ENCODE measurements at places on chromosomes 3 and 15. TPM values are rescaled to one million over a fixed set of nuclear protein-coding genes. Genes with fewer than 3 reads are reported as not detected.

Gene CPLX3
- total RNA-seq: 1.6 TPM

Gene CCR9
- 0.16 TPM for total RNA-seq

Gene ZDHHC23
- total RNA-seq: 12.2 TPM

Gene P2RY13
- total RNA-seq: 3.6 TPM

Gene ZNF501
- total RNA-seq: 26.8 TPM

Gene KBTBD13
- total RNA-seq: not detected

Gene MYEF2
- total RNA-seq: 158 TPM

DNA sequence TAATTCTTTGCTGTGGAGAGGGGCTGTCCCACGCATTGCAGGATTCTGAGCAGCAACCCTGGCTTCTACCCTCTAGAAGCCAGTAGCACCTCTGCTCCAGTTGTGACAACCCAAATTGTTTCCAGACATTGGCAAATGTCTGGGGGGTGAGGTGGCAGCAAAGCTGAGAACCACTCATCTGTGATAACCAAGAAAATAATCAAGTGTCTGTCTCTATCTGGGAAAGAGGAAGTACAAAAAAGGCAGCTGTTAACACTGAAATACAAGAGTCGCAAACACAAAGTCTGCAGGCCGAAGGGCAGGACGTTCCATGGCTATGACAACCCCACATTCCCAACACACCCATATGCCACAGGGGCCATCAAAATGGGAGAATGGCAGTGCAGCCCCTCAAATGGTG, 42.2 kb upstream of the GNB5 start:
- DNase-seq: no peak

DNA sequence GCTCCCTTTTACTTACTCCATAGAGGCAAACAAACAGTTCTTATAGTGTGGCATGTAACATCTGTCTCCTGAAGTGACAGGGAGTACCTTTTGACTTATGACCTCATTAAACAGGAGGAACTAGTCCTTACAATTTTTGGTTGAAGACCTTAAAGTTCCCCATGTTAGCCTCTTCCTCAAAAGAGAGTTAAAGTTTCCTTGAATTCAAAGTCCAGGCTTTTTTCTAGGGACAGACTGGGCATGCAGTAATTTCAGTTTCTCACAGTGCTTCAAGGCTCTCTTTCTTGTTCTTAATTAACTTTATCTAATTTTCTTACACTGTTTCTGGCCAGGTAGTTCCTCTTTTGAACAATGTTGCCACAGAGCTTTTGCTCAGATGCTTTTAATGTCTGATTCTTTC, 12.1 kb downstream of the GOLM2 start:
- no peak for DNase-seq

- DNase-seq: no peak
These were observed 520 bp downstream of the MESD start for GRCh38 chr15:80989081-80989517.

GRCh38 chr3:175983379-175983778, 1124.2 kb downstream of the NAALADL2 start:
- no peak for DNase-seq

GRCh38 chr3:46669191-46669999, 24.1 kb downstream of the ALS2CL start:
- DNase-seq: no peak

DNA sequence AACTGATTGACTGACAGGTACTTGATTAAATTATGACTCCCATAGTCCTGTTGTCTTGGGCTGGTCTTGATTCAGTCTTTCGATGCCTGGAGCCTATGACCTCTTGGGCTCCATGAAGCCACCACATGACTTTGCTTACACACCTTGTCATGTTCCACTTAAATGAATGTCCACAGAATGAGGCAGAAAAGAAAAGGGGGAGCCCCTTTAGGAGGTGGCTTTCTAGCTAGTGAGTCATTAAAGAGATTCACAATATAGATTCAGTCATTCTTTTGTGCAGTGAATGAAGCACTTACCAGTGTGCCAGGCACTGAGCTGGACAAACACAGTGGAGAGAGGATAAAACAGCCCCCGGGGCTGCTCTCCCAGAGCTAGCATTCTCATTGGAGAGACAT, 17.1 kb downstream of the VIPR1 start:
- DNase-seq: no peak

DNA sequence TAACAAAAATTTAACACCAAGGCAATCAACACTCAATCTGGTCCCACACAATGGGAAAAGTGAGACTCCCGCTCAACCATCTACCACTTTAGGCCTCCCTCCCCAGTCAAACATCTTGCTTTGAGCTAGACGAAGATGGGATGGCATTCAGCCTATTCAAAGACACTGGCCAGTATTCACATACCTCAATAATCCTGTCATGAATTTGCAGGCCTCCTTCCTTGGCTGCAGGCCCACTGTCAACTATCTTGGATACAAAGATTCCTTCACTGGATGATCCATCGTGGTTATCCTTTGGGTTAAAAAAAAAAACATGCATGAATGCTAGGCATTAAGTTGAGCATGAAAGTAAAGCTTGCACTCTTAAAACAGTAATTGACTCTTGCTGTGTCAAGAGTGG, 22.6 kb downstream of the PDZRN3 start:
- DNase-seq: no peak

- no peak for DNase-seq
These were observed 9.8 kb downstream of the RAB27A start for GRCh38 chr15:55279746-55280351.

- no peak for DNase-seq
These were observed 187.2 kb downstream of the OSBPL10 start for GRCh38 chr3:31793821-31794220.

DNA sequence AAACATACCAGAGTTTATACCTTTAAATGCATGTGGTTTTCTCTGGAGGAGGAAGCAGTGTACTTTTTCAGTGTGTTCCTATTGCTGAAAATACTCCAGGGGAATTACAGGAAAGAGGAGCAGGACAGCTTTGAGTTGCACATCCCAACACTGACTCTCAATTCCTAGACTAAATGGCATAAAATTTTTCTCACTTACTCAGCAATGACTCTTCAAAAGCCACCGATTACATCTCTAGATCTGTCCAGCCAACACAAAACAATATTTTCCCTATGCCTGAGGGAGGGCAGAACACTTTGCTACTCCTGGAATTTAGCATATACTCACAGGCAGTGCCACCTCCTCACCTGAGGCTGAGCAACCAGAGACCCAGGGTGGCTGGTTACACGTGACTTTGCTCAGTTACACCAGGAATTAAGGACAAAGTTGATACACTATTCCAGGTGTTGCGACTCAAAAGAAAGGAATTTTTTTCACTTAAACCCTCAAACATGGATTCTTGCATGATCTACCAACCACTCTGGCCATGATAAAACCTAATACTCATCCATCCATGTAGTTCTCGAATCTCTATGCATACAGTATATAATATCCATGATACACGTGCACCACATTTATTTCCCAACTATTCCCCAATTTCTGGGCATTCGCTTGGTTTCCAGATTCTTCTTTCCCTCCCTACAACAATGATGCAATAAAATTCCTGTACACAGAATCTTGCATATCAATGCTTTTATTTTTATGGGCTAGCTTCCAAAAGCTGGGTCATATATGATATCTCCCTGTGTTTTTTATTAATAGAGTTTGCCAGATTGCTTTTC, 194.6 kb downstream of the THRB start:
- no peak for DNase-seq

DNA sequence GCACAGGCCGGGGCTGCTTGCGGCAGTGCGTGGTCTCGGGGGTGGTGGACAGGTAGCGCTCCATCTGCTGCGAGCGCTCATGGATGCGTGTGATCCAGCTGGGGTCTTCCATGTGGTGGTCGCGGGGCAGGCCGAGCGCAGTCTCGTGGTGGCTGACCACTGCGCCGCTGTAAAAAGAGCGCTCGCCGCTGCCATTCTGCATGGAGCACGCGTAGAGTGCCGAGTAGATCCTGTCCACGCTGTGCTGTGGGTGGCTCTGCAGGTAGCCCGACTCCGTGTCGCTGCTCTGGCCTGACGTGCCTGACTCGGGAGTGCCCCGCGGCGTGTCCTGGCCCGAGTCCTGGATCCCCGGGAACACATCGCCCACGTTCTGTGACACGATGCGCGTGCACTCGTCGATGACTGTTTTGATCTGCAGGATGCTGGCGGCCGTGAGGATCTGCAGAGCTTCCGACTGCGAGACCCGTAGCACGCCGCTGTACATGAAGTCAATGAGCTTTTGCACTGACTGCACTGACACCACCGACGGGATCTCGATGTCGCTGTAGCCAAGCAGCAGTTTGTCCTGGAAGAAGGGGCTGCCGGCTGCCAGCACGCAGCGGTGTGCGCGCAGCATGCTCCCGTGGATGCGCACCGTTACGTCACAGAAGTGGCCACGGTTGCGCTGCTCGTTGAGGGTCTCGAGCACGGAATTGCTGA, 57.4 kb downstream of the TIGIT start:
- no peak for DNase-seq

DNA sequence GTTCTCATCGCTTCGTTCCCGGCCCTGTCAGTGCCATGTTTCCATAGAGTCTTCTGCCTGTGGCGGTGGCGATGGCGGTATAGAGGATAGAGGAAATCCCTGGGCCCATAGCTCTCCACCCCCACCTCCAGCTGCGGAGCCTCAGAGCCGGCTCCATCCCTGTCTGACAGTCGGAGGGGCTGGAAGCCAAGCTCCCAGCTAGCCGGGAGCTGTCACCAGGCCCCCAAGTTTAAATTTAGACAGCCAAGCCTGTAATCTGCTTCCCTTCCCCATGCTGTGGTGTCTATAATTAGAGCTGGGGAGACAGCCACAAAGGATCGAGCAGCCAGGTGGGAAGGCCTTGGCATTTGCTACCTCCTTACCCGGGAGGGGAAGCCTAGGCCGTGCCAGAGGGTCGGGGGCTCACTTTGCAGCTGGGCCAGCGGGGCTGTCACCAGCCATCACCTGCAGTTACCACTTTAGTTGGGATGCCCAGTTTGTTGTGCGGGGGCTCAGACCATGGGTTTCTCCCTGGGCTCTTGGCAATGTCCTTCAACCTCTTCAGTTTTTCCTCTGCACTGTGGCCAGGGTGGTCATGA, 56.3 kb upstream of the SEC13 start:
- DNase-seq: peak; percentile 32

DNA sequence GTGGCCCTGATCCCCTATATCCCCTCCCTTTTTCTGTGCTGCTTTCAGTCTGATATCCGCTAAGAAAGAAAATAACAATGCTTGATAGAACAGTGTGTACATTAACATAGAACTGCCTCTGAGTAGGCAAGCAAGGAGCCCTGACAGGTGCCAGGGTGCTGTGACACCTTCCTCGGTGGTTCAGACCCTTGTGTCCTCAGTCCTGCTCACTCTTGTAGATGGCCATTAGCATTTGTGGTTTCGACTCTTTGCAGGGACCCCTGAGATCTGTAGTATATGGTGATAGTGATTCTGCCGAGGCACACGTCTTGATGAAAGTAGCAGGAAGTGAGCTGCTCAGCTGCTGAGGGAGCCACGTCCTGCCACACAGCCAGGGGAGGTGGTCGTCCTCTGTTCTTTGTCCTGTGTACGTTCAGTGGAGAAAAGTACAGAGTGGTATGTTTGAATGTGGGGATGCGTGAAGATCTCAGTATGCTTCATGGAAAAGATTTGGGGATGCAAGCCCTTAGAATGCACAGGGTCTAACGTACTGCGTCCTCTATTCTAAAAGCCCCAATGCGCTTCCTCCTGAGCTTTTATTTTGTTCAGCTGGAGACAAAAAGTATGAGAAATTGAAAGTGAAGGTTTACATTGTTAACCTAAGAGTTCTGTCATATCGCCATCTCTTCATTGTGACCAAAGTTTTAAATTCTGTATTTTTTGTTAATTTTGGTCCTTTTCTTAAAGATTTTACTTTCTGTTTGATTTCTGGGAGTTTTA, 35.4 kb downstream of the PXYLP1 start:
- no peak for DNase-seq

DNA sequence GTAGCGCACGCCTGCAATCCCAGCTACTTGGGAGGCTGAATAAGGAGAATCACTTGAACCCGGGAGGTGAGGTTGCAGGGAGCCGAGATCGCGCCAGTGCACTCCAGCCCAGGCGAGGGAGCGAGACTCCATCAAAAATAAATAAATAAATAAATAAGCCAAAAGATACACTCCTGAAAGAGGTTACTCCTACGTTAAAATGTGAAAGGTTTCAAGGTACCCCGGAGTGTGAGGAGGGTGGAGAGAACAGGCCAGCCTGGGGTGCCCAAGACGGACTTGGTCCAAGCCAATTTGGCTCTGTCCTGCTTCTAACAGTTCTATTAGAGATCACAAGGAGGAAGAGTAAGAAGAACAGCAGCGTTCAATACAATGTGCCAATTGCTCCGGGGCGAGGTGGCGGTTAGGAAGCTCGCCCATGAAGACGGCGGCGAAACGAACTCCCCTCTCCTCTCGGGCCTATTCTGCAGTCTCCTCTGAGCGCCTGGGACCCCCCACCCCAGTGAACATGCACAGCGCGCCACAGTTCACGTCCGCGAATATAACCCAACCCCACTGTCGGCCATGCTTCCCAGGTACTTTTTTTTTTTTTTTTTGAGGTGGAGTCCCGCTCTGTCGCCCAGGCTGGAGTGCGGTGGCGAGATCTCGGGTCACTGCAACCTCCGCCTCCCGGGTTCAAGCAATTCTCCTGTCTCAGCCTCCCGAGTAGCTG, 942 bp downstream of the ELP6 start:
- DNase-seq: no peak

DNA sequence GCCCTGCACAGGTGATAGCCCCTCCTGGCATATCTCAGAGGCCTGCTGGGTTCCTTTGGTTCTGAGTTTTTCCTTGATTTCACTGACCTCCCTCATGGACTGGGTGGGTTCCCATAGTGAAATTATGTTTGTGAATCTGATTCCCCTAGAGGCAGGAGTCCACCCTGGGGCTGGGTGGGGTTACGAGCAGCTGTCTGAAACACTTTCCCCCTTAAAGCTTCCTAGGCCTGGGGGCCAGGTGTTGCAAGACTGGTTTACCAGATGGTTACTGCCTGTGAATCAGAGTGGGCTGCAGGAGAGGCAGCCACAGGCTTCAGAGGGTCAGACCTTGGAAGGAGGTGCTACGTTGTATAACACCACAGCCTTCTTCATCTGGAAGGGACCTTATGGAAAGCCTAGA, 34.3 kb downstream of the IL20RB start:
- no peak for DNase-seq

GRCh38 chr3:162729686-162730085, 1233.1 kb downstream of the OTOL1 start:
- DNase-seq: no peak

Data from occipital lobe (tissue), 3 donors.